ENCODE measurements at places on chromosomes 6 and 20. TPM values are rescaled to one million over a fixed set of nuclear protein-coding genes. Genes with fewer than 3 reads are reported as not detected.

Gene CLIC1
- 644 TPM for total RNA-seq

Gene TRIM15
- not detected for total RNA-seq

Gene TCF21
- not detected for total RNA-seq

Gene FBXO30
- 5.0 TPM for total RNA-seq

Gene MCM9
- 15.7 TPM for total RNA-seq

Gene FAM83B
- total RNA-seq: not detected

Gene HLA-DMA
- 54.0 TPM for total RNA-seq

DNA sequence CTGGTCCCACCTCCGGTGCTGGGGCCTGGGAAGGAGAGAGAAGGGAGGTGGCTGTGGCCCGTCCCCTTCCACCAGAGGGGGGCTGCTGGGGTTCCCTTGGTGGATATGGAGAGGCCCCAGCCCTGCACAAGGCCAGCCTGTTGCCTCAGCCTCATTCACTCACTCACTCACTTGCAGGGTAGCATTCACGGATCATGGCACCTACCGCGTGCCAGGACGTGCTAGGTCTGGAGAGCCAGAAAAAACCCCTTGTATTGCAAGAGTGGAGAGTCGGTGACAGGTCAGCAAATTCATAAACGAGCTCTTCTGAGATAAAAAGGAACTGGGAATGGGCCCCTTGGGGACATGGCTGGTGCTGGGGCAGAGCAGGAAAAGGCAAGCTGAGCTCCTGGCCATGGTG, 6.4 kb upstream of the ZBTB46 start:
- DNase-seq: no peak

DNA sequence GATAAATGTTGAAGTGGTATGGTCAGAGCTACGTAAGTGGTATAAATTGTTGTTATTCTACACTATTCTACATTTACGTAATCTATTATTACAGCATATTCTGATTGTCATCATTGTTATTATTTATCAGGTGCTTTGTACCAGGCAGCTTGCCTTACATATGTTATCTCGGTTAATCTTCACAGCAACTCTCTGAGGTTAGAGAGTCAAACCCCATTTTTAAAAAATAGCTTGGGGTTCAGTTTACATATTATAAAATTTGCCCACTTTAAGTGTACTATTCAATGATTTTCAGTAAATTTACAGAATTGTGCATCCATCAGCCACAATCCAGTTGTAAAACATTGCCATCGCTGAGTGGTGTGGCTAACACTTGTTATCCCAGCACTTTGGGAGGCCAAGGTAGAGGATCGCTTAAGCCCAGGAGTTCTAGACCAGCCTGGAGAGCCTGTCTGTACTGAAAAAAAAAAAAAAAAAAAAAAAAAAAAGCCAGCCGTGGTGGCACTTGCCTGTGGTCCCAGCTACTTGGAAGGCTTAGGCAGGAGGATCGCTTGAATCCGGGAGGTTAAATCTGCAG, 35.5 kb downstream of the PPP1R16B start:
- no peak for DNase-seq

DNA sequence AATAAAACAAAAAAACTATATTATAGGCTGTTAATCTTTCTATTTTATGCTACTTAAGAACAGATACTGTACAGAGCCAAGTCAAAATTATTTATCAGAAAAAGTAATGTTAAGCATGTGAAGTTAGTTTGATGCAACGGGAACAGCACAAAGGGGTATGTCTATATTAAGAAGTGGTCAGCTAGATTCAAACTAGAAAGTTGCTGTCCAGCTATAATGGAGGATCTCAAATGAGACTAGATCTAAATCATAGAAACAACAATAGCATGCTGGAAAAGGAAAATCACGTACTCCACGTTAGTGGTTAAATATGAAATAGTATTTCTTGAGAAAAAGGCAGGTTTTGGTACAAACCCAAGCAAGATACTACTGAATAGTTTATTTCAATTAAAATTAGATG, 1124.0 kb downstream of the GRIK2 start:
- DNase-seq: no peak

GRCh38 chr20:4555188-4555890, 166.4 kb upstream of the PRND start:
- no peak for DNase-seq

GRCh38 chr6:20680697-20681165, 146.5 kb downstream of the CDKAL1 start:
- no peak for DNase-seq

GRCh38 chr20:48463096-48463720, 364.6 kb downstream of the PREX1 start:
- DNase-seq: no peak

DNA sequence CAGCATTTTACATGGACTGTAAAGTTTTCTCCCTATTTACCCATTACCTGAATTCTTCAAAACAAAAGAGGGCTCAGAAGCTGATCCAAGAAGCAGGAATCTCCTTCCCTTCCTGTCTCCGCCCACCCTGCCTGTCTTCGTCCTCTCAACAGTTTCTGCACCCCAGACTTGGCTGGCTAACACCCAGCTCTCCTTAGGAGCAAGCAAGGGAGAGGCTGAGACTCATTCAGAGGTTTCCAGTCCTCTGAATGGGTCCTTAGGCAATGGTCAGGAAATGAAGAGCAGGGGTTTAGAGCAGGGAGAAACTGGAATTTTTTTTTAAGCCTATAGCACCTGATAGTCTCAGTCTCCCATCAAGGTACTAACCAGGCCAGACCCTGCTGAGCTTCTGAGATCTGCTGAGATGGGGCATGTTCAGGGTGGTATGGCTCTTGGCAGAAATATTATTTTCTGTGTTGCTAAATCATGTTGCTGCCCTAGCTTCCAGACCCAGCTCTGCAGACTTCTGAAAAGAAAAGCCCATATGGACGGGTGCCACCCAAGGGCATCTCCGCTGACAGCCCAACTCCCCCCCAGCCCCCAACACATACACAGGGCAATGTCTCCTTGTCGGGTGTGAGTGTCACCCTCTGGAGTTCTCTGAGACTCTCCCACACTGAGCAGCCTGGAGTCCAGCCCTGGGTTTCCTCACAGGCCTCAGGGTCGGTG, 74.6 kb upstream of the CD93 start:
- DNase-seq: no peak

- no peak for DNase-seq
Observed at GRCh38 chr6:106540907-106541306, 88.4 kb downstream of the RTN4IP1 start.

- no peak for DNase-seq
Observed at GRCh38 chr20:19129976-19130612, 82.3 kb upstream of the SLC24A3 start.

DNA sequence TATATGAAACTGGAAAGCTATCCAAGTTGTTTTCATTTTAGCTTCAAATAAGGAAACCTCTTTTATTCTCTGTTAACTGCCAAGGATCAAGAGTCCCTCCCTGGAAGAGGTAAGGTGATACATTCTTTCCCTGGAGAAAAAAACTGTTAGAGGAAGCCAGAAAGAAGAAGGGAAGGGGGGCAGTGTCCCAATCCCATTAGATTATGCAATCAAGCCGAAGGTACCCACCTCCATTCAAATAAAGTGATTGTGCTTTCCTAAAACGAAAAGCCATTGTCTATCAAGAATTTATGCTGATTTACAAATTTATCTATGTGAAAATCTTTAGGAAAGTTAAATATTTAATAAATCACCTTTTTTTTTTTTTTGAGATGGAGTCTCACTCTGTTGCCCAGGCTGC, 9.5 kb upstream of the UQCC1 start:
- DNase-seq: no peak

GRCh38 chr6:135869857-135870256, 18.4 kb downstream of the PDE7B start:
- no peak for DNase-seq

DNA sequence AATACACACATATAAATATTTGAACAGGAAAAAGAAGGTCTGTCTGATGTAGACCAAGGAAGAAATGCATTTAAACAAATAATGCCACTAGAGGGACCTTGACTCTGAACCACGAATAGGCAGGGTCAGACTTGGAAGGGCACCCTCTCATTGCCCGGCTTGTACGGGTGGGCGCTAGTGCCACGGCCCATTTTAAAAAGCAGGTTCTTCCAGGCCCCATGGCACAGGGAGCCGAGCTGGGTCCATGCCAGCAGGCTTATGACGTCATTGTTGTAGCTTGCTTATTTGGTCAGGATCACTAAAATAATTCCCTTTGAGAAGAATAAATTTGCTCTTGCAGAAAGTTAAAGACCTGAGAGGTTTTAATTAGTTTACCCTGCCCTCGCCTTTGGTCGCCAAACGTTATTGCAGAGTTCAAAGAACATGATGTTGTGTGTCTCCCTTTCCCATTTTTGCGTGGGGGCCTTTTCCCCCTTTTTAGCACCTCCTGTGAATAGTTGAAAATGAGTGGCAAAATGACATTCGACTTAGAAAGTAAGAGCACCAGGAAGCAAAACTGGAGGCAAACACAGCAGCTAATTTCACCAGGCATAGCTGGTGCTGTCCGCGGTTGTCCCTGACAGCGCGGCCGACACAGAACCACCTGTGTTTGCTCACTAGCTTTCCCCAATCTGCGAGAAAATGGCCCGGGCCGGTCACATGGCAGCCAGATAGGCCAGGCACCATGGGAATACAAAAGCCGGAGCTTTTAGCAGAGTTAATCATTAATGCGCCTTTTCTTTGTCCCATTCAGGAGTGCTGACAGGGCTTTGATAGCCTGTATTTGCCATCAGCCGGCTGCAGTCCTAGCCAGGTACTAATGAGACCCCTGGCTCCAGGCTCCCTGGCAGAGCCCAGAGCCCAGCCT, 93.8 kb downstream of the FOXA2 start:
- no peak for DNase-seq

- DNase-seq: no peak
Observed at GRCh38 chr6:11065436-11066202, 21.5 kb upstream of the ELOVL2 start.

Data from activated CD4-positive, alpha-beta memory T cell treated with anti-CD3 and anti-CD28 coated beads, Interleukin-2, amount 10 ng/mL, durations not matched to agents 7 days and 5 days (primary cell).